Suppressor macrophage treated with lipopolysaccharide for 1 hour (primary cell): ENCODE measurements at places on chromosomes 6 and 20.
A peak's percentile ranks its signal among the peaks of the same experiment; 100 is the strongest.

- DNase-seq = no peak
Measured at GRCh38 chr6:22888163-22888752, 318.9 kb downstream of the HDGFL1 start.

GRCh38 chr6:139531148-139532115 is 157.0 kb upstream of the CITED2 start:
- DNase-seq = peak; percentile 73

GRCh38 chr6:109013656-109014305 is 80.9 kb downstream of the SESN1 start:
- peak; percentile 73 for DNase-seq

- DNase-seq = no peak
Measured at GRCh38 chr20:56551571-56551970, 18.5 kb downstream of the FAM209B start.

DNA sequence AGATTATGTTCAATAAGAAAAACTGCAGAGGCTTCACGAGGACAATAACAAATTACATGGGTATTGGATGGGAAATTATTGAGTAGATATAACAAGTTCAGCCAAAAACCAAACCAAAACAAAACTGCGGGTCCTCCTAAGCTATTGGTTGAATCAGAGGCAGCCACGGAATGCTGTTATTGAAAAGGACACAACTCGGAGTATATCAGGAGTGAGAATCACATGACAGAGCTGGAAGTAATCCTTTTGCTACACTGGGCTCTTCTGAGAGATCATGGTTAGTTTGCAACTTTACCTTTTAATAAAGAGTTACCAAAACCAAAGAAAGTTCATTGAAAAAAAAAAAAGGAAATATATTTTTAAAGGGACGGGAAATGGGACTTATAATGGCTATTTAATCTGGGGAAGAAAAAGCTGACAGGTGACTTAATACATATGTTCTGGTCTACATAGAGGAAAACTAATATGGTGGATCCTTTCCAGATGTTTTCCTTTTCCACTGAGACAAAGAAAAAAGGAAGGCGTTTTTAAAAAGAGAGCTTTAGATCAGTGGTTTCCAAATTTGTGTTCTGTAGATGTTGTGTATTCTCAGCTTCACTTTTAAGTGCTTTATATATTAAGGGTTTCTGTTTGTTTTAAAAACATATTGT is 6.9 kb upstream of the CITED2 start:
- no peak for DNase-seq

GRCh38 chr6:67630146-67630545 is 1004.9 kb upstream of the ADGRB3 start:
- no peak for DNase-seq

- DNase-seq = no peak
Measured at GRCh38 chr20:62721511-62722370, 13.1 kb downstream of the NTSR1 start.

GRCh38 chr20:47108994-47109393 is 214.4 kb downstream of the EYA2 start:
- DNase-seq = no peak

DNA sequence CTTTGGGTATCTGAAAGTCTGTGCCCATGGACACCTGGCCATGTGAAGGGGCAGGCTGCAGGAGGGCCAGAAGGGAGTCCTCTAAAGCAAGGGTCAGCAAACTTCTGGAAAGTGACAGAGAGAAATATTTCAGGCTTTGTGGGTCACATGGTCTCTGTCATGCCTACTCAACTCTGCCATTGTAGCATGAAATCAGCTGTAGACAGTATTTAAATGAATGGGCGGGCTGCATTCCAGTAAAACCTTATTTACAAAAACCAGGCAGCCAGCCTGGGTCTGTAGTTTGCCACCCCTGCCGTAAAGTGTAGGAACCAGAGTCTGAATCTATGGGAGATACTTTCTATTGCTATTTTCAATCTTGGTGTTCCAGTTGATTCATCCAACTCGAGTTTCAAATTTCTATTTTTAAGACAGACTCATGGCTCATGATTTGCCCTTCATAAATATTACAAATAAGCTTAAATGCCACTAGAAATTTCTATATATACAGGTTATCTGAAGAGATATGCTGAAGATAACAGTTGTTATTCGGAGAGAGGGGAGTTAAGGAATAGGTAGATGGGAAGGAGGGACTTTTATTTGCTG is 19.0 kb upstream of the ADGRF4 start:
- no peak for DNase-seq

DNA sequence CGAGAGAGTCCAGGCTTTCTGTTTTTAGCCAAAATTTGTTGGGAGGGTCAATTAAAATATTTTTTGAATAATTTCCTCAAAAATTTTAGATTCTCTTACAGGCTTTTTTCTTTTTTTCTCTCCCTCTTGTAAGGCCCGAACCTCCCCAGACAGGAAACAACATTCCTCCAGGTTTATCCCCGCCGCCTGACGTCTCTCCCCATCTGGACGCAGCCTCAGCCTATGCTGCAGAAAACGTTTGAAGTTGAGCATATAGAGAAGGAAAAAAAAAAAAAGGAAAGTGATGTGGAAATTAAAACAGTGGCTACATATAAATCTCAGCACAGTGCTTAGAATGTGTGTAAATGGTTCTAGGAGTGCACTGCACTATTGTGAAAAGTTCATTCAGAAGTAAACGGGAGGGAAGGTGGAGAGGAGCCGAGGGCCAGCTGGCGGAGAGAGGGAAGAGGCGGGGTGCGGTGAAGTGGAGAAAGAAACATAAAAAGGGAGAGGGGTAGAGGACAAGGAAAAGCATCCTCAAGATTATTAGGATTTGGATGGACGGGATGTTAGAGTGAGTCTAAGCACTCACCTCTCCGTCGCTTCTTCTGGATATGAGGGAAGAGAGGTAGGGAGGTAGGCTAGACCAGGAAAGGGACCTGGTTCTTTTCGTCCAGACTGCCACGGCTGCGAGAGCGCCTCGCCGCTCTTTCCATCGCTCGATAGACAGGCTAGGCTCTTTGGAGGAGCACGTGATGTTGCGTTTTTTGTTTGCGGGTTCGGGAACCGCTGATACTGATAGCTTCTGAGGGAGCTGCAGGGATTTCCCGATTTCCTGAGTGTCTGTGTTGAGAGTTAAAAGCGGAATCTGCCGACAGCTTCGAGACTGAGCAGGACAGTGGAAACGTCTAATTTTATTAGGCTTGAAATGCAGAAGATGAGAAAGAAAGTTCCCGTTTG is 98.7 kb downstream of the TRIM27 start:
- DNase-seq = peak; percentile 16

DNA sequence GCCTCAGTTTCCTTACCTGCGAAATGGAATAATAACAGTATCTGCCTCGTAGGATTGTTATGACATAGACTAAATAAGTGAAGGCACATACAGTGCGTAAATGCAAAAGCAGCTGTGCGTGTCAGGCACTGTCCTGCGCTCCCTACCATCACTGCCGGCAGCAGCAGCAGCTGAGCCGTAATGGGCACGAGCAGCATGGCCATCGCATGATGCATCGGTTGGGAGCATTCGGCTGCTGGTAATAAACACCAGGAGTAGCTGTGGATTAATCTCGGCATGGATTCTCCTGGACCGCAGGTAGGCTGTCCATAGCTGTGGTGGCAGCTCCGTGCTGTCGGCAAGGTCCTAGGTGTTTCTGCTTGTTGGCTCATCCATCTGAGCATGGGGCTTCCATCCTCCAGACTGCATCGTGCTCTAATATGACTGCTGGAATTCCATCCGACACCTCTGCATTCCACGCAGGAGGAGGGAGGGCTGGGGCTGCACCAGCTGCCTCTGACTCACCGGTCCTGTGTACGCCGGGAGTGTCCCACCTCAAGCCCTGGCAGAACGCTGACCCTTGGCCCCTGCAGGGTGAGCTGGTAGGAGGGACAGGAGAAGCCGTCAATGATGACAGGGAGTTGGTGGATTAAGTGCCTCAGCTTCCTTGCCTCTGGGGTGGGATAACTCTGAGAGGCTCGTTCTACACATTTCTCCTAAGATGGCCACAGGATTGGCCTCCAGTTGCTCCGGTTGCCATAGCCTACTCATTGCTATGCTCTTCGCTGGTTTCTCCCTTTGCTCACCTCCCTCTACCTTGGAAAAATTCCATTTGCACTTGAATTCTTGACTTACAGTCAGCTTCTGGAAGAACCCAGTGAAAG is 100.9 kb upstream of the PMEPA1 start:
- no peak for DNase-seq

GRCh38 chr6:107124934-107125348 is 9.6 kb upstream of the BEND3 start:
- DNase-seq = peak; percentile 42

- no peak for DNase-seq
Measured at GRCh38 chr20:63179687-63180568, 36.0 kb downstream of the YTHDF1 start.

DNA sequence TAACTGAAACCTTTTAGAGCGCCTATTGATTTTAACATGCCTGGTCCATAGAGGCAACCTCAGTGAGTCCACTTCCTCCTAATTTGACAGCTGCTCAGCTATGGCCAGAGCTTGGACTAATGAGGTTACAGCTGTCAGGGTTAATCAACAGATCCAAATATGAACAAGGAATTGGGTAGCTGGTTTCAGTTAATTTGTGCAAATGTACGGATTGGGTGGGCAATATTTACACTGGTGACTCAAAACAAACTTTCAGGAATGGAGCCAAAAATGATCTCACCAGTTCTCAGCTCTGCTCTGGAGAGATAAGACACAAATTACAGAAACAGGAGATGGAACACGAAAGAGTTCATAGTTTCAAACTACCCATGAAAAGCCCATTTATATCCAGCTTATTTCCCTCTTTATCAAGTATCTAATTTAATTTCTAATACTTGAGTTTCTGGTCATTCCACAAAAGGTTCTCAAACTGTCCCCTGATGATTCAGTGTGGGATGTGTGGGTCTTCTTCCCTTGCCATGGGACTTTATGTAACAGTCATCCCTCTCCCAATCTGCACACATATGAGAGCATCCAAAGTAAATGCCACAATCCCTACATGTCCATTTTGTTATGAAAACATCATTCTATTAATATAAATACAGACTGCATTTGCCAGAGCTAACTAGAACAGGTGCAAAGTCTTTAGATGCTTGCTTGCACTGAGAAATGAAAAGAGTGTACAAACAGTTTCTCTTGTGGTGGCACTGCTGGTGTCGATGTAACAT is 149.9 kb downstream of the RPS12 start:
- DNase-seq = no peak

GRCh38 chr6:84273048-84273809 is 45.8 kb upstream of the CEP162 start:
- DNase-seq = no peak

DNA sequence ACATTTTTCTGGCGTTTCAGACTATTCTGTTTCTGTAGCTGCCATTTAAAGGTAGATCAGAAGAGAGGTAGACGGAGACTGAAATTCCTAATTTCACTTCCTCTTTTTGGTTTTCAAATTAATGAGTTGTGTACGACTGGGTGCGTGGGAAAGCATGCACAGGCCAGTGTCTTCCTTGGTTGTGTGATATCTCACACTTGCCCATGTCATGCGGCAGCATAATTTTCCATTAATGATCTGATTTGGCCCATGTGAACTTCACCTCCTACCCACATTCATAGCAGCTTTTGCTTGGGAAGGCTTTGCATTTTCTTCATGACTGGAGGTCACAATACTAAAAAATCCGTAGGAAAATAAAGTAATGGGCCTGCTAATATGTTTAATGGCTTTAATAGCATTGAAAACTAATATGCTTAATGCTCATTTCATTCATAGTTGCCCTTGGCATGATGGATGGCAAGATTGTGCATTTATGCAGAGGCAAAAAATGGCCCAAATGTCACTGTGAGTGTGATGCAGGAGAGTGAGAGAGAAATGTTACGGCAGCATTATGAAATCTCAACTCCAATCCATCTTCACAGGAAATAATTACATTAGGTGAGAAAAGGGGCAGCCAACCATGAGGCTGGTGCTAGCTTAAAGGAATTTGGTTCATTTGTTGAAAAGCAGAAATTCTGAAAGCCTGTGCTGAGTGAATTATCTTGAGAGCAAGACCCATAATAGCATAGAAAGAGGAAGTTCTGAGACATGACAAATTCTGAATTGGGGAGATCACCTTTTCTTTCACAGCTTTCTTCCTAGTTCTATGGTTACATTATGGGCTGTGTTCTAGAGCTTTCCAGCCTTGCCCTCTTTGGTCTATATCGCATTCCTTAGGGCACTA is 69.0 kb upstream of the UST start:
- DNase-seq = peak; percentile 81

DNA sequence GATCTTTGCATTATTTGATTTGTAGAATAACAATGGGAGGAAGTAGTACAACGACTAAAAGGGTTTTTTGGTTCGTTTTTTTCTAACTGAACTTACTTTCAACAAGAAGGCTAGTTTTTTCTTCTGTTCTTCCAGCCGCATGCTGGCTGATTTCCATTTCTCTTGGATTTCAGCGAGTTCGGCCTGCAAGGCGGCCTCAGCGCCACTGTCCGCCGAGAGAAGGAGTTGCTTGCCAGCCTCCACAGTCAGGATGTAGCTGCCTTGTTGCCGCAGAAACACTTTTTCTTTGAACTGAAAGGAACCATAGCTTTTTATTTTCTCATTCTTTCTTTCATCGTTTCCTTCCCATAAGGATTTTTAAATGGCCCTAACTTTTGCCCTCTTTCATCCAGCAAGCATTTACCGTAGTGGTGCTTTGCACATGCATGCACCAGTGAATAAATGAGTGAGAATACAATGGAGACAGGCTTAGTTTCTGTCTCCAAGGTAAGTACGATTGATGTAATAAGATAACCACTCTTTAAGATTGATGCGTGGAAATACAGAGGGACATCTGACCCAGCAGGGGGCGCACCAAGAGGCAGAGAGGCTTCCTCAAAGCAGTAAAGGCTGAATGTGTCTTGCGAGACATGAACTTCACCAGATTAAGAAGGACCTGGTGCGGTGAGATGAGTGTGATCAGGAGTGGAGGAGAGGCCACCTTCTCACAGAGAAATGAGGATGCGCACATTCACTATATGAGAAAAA is 398.8 kb downstream of the ESR1 start:
- peak; percentile 64 for DNase-seq

GRCh38 chr6:14379568-14379967 is 262.0 kb downstream of the CD83 start:
- DNase-seq = no peak

DNA sequence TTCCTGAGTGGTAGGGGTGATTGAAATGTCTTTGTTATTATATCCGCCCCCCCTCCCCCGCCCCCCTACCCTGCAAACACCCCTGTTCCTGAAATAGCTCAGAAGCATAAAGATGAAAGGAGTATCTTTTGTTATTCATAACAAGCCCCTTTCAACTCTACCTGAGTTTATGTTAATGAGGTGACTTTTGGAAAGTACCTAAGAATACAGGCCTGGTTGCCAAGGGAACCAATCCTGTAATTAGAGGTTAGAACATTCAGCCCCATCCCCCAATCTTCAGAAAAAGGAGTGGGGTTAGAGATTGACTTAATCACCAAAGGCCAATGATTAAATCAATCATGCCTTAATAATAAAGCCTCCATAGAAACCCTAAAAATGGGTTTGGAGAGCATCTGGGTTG is 979.2 kb upstream of the GJE1 start:
- DNase-seq = no peak

GRCh38 chr6:157268396-157268795 is 54.9 kb downstream of the TMEM242 start:
- no peak for DNase-seq

GRCh38 chr6:90401933-90402830 is 105.5 kb upstream of the BACH2 start:
- no peak for DNase-seq

- peak; percentile 39 for DNase-seq
Measured at GRCh38 chr6:144873623-144874378, 588.7 kb downstream of the UTRN start.
